ENCODE measurements at places on chromosomes 11 and 22. TPM values are rescaled to one million over a fixed set of nuclear protein-coding genes. Genes with fewer than 3 reads are reported as not detected.

The SUSD2 gene
- 0.37 TPM for total RNA-seq

The MRPL21 gene
- total RNA-seq: 71.5 TPM

The FOLR3 gene
- total RNA-seq: not detected

The SAMM50 gene
- 82.6 TPM for total RNA-seq

The PRPF19 gene
- total RNA-seq: 15.5 TPM

The ST13 gene
- 113 TPM for total RNA-seq

The MS4A6E gene
- total RNA-seq: not detected

The SYT9 gene
- not detected for total RNA-seq

The CARD18 gene
- not detected for total RNA-seq

The PLAAT5 gene
- total RNA-seq: not detected

The POLR2L gene
- total RNA-seq: 9.7 TPM

The OR4A15 gene
- total RNA-seq: not detected

The APOBEC3F gene
- 4.8 TPM for total RNA-seq

The ACR gene
- not detected for total RNA-seq

The MRPL11 gene
- total RNA-seq: 39.6 TPM

The APOL4 gene
- 1.8 TPM for total RNA-seq

The PRR5 gene
- total RNA-seq: 68.3 TPM

The MS4A4E gene
- 9.6 TPM for total RNA-seq

The GLB1L2 gene
- total RNA-seq: 32.1 TPM

The UBASH3B gene
- 5.2 TPM for total RNA-seq

The EHF gene
- total RNA-seq: 206 TPM

The CARNS1 gene
- 0.37 TPM for total RNA-seq

The KDM4D gene
- 0.27 TPM for total RNA-seq

The PAX6 gene
- total RNA-seq: 0.79 TPM

The C11orf97 gene
- not detected for total RNA-seq

The BRSK2 gene
- 0.95 TPM for total RNA-seq

The C11orf91 gene
- not detected for total RNA-seq

The KRTAP5-2 gene
- not detected for total RNA-seq

The PATL1 gene
- total RNA-seq: 13.5 TPM

The WNT11 gene
- 5.9 TPM for total RNA-seq

The CCDC90B gene
- 3.4 TPM for total RNA-seq

The RTN4R gene
- total RNA-seq: 0.64 TPM

The OR6T1 gene
- not detected for total RNA-seq

The HSD17B12 gene
- total RNA-seq: 37.2 TPM

The BAIAP2L2 gene
- 106 TPM for total RNA-seq

The PANX3 gene
- not detected for total RNA-seq

The OR51T1 gene
- total RNA-seq: not detected

The SPDYC gene
- total RNA-seq: not detected

The STK33 gene
- total RNA-seq: 14.2 TPM

The C11orf16 gene
- not detected for total RNA-seq

The BTG4 gene
- total RNA-seq: not detected

The MS4A4A gene
- 11.3 TPM for total RNA-seq

The GALNT18 gene
- total RNA-seq: 5.6 TPM

The PHOX2A gene
- 0.79 TPM for total RNA-seq

The PGR gene
- 8.0 TPM for total RNA-seq

The OR8J1 gene
- total RNA-seq: not detected

The RIMBP3B gene
- total RNA-seq: not detected

The SLC37A2 gene
- total RNA-seq: 7.6 TPM

The HEPHL1 gene
- total RNA-seq: not detected

The KCNK7 gene
- 1.6 TPM for total RNA-seq

The NLRP14 gene
- total RNA-seq: 0.41 TPM

Data from transverse colon (tissue), 4 donors.